ENCODE measurements at places on chromosomes 3 and 15.

DNA sequence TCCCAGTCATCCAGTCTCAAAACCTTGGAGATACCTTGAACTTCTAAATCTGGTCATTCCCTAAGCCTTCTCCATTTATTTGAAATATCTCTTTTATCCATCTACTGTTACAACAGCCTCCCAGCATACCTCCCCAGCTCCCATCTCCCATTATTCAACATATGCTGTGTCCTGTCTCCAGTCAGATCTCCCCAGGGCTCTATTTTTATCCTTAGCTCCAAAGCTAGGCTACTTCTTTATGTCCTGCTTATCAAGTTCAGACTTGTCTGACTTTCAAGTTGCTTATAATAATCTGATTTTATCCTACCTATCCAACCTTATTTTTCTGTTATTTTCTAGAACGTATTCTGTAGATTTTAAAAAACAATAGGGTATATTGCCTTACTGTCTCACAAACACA lies 44.2 kb downstream of the IQGAP1 start:
- H3K27ac ChIP-seq, result no peak overlapping the region
- DNase-seq, result no peak
- no peaks in the 10 kb centered on the region for H3K27me3 ChIP-seq
- H3K4me1 ChIP-seq, result no peaks in the 10 kb centered on the region
- H3K36me3 ChIP-seq, result peaks cover 89% of the 10 kb centered on the region
- no peak overlapping the region for H3K4me3 ChIP-seq

DNA sequence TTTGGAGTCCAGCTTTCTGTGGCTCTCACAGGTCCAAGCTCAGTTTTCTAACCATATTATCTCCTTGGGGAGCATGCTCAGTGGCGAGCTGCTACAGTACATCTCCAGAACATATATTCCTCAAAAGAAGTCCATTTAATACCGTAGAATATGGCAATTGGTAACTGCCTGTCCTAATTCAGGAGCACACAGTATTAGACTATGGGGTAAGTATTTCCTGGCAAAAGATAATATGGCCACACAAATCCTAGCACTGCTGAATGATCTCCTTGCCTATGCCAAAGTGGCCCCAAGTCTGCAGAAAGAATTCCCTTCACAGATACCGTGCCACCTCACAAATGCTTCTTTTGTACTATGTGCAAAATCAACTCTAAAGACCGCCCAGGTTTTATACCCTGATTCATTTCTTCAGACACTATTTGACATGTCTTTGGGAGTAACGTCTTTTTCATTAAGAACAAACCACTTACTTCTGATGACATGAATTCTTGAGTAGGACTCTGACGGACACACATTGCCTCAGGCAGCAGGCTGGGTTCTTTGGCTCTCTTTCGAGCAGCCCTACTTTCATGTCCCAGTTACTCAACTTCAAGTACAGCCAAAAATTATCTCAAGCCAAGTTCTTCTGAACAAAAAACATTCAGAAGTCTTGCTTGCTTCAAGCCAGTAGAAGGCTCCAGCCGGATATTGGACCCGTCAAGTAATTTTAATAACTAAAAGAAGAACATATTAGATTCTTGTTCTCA lies 368.3 kb upstream of the DCBLD2 start:
- DNase-seq, result no peak
- no peaks in the 10 kb centered on the region for H3K36me3 ChIP-seq
- no peak overlapping the region for H3K27ac ChIP-seq
- H3K4me1 ChIP-seq, result no peaks in the 10 kb centered on the region
- H3K4me3 ChIP-seq, result no peak overlapping the region
- no peaks in the 10 kb centered on the region for H3K27me3 ChIP-seq

DNA sequence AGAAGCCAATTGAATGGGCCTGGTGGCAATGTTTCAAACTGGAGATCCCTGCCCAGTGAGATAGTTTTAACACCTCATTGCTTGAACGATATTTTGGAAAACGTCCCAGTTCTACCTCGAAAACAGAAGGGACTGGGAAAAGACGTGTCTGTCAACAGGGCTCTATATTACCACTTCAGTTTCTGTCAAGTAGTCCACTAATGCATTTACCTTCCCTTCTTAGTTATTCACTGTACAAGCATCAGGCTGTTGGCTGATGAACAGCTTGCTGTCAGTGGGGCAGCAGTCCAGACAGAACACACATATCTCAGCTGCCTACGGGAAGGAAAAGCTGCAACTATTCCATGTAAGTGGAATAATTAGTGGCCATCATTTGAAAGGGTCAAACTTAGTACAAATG lies 794.7 kb upstream of the GBE1 start:
- H3K4me3 ChIP-seq, result no peak overlapping the region
- H3K36me3 ChIP-seq, result no peaks in the 10 kb centered on the region
- no peaks in the 10 kb centered on the region for H3K27me3 ChIP-seq
- DNase-seq, result no peak
- H3K27ac ChIP-seq, result no peak overlapping the region
- H3K4me1 ChIP-seq, result no peaks in the 10 kb centered on the region

DNA sequence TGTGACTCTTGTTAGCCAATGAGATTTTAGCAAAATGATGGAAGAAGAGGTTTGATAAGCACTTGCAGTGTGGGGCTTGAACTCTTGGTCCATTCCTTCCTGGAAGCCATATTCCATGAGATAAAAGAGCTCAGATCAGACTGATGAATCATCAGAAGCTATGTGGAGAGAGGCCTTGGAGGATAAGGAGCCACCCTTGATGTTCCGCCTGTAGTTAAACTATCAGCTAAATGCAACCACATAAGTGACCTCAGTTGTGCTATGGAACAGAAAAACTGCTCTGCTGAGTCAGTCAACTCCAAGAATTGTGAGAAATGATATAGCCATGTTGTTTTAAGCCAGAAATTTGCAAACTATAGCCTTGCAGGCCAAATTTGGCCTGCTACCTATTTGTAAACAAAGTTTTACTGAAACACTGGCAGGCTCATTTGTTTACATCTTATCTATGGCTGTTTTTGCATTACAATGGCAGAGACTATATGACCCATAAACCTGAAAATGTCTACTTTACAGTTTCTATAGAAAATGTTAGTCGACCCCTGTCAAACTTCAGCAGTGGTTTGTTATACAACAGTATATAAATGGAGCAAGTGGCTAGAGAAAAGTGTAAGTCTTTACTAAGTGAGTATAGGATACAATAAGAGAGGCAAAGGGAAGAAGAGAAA lies 27.6 kb upstream of the GAP43 start:
- H3K27me3 ChIP-seq, result no peaks in the 10 kb centered on the region
- H3K4me3 ChIP-seq, result no peak overlapping the region
- no peaks in the 10 kb centered on the region for H3K36me3 ChIP-seq
- peak; percentile 49 for DNase-seq
- no peak overlapping the region for H3K27ac ChIP-seq

- H3K27me3 ChIP-seq, result no peaks in the 10 kb centered on the region
- no peak for DNase-seq
- no peaks in the 10 kb centered on the region for H3K4me1 ChIP-seq
- H3K36me3 ChIP-seq, result no peaks in the 10 kb centered on the region
- no peak overlapping the region for H3K27ac ChIP-seq
- H3K4me3 ChIP-seq, result no peak overlapping the region
These were observed 375.9 kb downstream of the RSL24D1 start for GRCh38 chr15:54820811-54821210.

GRCh38 chr15:50182219-50183013 lies 420 bp downstream of the SLC27A2 start:
- no peaks in the 10 kb centered on the region for H3K36me3 ChIP-seq
- peak overlapping the region; percentile 76 for H3K4me3 ChIP-seq
- peaks cover 50% of the 10 kb centered on the region for H3K27me3 ChIP-seq
- H3K4me1 ChIP-seq, result peaks cover 13% of the 10 kb centered on the region
- DNase-seq, result peak; percentile 38
- H3K27ac ChIP-seq, result no peak overlapping the region

- H3K27me3 ChIP-seq, result no peaks in the 10 kb centered on the region
- DNase-seq, result peak; percentile 66
- H3K4me1 ChIP-seq, result peaks cover 7% of the 10 kb centered on the region
- H3K4me3 ChIP-seq, result no peak overlapping the region
- peaks cover 19% of the 10 kb centered on the region for H3K36me3 ChIP-seq
- peak overlapping the region; percentile 96 for H3K27ac ChIP-seq
These were observed 15.7 kb downstream of the C3orf52 start for GRCh38 chr3:112101916-112102315.

GRCh38 chr15:25372298-25372697 lies 66.5 kb downstream of the UBE3A start:
- H3K27me3 ChIP-seq, result no peaks in the 10 kb centered on the region
- H3K27ac ChIP-seq, result no peak overlapping the region
- H3K4me1 ChIP-seq, result peaks cover 3% of the 10 kb centered on the region

DNA sequence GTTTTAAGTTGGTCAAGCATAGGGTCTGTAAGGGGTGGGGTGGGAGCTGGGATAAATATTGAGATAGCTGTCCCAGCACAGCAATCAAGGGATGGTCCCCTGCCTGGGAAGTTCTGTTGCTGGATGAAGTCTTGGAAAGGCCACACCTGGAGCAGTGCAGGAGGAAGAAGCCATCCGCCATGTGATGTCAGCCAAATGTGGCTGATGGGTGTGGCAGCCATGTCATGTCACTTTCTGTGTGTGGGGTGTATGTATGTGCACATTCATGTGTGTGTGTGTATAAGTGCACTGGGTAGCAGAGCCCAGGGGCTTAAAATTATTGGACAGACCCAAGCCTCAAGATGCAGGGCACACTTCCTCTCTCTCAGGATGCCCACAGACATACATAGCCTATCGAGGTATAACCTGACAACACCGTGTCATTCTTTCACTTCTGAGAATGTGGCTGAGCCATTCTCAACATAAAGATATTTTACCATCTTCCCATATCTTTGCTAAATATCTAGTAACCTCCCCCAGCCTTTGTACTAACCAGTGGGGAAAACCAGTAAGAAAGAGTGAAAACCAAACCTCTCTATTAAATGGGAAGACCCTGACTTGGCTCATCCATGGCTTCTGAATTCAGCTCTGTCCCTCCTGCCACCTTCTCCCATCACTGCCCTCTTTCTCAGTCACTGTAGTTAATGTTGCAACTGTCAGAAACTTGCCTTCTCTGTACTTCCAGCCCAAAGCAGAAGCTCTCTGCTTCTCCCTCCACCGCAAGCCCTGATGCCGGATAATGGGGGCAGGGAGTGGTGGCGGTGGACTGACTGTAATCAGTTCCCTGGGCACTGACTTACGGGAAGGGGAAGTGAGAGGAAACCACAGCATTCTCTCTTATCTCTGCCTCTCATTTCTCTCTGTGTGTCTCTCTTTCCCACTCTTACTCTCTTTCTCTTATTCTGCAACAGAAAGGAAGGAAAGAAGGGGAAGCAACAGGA lies 11.2 kb downstream of the TNFSF10 start:
- H3K27me3 ChIP-seq, result no peaks in the 10 kb centered on the region
- H3K36me3 ChIP-seq, result no peaks in the 10 kb centered on the region
- DNase-seq, result peak; percentile 41
- H3K4me3 ChIP-seq, result no peak overlapping the region
- H3K4me1 ChIP-seq, result peaks cover 1% of the 10 kb centered on the region

DNA sequence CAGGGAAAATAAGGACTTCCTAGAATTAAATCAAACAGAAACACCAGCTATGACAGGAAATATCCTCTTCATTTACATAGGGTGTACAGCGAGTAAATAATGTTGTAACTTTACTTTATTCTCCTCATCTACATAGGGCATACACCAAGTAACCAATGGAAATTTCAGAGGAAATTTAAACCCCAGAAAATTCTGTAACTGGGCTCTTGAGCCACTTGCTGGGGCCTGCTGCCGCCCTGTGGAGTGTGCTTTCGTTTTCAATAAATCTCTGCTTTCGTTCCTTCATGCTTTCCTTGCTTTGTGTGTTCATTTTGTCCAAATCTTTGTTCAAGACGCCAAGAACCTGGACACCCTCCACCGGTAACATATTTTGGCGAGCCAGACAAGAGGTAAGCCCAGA lies 990.4 kb upstream of the CADM2 start:
- no peaks in the 10 kb centered on the region for H3K27me3 ChIP-seq
- no peaks in the 10 kb centered on the region for H3K4me1 ChIP-seq
- H3K36me3 ChIP-seq, result no peaks in the 10 kb centered on the region
- DNase-seq, result no peak
- no peak overlapping the region for H3K27ac ChIP-seq
- H3K4me3 ChIP-seq, result no peak overlapping the region

- no peak for DNase-seq
- no peaks in the 10 kb centered on the region for H3K4me1 ChIP-seq
- H3K36me3 ChIP-seq, result no peaks in the 10 kb centered on the region
- no peak overlapping the region for H3K4me3 ChIP-seq
These were observed 736.4 kb downstream of the FHIT start for GRCh38 chr3:60514866-60515265.

DNA sequence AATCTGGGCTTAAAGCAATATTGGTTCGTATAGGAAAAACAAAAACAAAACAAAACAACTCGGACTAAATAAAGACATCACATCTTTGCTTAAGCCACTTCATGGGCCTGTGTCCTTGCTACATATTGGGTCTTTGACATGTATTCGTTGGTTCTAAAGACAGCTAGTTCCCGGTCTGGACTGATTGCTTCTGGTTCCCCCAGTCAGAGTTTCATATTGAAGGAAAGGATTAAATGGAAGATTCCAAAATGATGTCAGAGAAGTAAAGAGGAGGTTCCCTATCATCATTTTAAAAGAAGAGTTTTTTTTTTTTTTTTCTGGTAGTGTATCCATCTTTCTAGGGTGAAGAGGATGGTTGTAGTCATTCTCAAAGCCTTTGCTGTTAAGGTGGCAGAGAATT lies 2.3 kb downstream of the OXSR1 start:
- H3K4me1 ChIP-seq, result peaks cover 8% of the 10 kb centered on the region
- peak overlapping the region; percentile 37 for H3K27ac ChIP-seq
- no peaks in the 10 kb centered on the region for H3K27me3 ChIP-seq
- H3K36me3 ChIP-seq, result no peaks in the 10 kb centered on the region

- H3K36me3 ChIP-seq, result no peaks in the 10 kb centered on the region
- no peaks in the 10 kb centered on the region for H3K27me3 ChIP-seq
- no peaks in the 10 kb centered on the region for H3K4me1 ChIP-seq
- H3K4me3 ChIP-seq, result no peak overlapping the region
These were observed 20.1 kb downstream of the C3orf80 start for GRCh38 chr3:160245261-160245800.

GRCh38 chr3:165526367-165526766 lies 310.9 kb downstream of the BCHE start:
- no peak for DNase-seq
- no peaks in the 10 kb centered on the region for H3K27me3 ChIP-seq
- no peak overlapping the region for H3K27ac ChIP-seq
- H3K4me3 ChIP-seq, result no peak overlapping the region
- no peaks in the 10 kb centered on the region for H3K36me3 ChIP-seq

GRCh38 chr3:52881871-52882270 lies 15.5 kb downstream of the STIMATE start:
- H3K4me1 ChIP-seq, result no peaks in the 10 kb centered on the region
- no peak overlapping the region for H3K27ac ChIP-seq
- DNase-seq, result peak; percentile 25

Measured in mesenchymal stem cell (in vitro differentiated cells and primary cell).